ENCODE measurements at places on chromosomes 4 and X.

DNA sequence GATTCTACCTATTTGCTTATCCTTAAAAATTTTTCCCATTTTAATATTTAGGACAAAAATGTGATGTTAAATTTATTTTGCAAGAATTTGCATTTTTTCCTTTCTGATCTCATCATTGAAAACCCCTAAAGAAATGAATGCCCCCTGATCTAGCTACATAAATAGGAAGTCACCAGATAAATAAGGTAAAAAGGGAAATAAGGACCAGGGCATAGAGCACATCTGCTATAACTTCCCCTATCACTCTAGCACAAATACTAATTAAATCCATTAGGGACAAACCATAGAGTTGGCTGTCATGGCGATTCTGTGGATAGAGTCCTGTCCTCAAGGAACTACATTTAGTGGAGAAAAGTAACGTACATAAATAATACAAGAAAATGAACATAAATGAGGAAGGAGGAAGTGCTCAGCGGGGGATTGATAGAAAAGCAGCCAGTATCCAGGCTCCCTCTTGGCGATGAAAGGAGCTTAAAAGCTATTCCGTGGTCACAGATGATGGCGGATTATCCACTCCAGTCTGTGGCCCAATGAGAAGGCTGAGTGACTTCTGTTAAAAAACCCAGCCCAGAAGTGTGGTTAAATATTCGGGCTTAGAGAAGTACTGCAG, 76.9 kb upstream of the RPL34 start:
- peaks cover 2% of the 10 kb centered on the region for H3K27me3 ChIP-seq
- peaks cover 3% of the 10 kb centered on the region for H3K4me1 ChIP-seq
- no peak for DNase-seq
- H3K27ac ChIP-seq: no peak overlapping the region

DNA sequence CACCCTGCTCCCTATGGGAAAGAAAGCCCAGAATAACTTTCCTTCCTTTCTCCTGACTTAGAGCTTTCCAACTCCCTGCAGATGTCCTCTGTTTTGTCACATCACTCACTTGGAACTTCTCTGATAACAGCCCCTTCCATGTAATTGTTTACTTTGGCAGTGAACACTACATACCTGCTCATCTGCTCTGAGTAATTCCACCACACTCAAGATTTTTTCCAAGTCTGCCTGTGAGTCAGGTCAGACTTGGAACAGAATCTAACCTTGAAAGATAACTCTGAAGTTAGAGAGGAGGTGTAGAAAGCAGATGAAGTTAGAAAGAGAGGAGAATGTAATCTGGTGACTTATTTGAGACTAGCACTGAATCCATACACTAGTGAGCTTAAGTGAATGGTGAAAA, 7.4 kb downstream of the MAGEB10 start:
- H3K27me3 ChIP-seq: no peaks in the 10 kb centered on the region
- H3K4me3 ChIP-seq: no peak overlapping the region

DNA sequence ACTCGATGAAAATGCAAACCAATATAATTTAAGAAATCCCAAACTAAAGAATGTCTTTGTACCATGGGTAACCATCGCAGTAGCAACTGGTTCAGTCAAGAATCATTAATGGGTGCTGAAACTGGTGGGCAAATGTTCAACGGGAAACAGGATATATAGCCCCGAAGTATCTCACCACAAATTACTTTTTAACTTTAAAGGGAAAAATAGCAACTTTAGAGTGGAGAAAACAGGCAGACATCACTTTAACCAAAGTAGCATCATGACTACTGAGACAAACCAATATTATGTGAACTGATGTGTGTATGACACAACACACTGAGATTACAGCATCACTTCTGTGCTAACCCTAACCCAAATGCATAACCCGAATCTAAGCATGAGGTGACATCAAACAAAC, 33.8 kb upstream of the SLAIN2 start:
- H3K36me3 ChIP-seq: no peaks in the 10 kb centered on the region
- H3K27ac ChIP-seq: no peak overlapping the region
- no peak overlapping the region for H3K4me3 ChIP-seq
- DNase-seq: no peak

GRCh38 chr4:57119054-57119651, 9.0 kb upstream of the IGFBP7 start:
- peaks cover 12% of the 10 kb centered on the region for H3K27me3 ChIP-seq
- no peak overlapping the region for H3K27ac ChIP-seq
- no peak for DNase-seq
- H3K36me3 ChIP-seq: no peaks in the 10 kb centered on the region

- no peak for DNase-seq
- H3K27ac ChIP-seq: peak overlapping the region; percentile 96
- H3K4me1 ChIP-seq: peaks cover 26% of the 10 kb centered on the region
- no peaks in the 10 kb centered on the region for H3K27me3 ChIP-seq
Measured at GRCh38 chr4:74934016-74934831, 1.3 kb downstream of the PARM1 start.

GRCh38 chr4:48190839-48191238, 56.8 kb upstream of the TXK start:
- H3K4me1 ChIP-seq: peaks cover 24% of the 10 kb centered on the region
- H3K27me3 ChIP-seq: no peaks in the 10 kb centered on the region
- no peak overlapping the region for H3K4me3 ChIP-seq
- no peak for DNase-seq

DNA sequence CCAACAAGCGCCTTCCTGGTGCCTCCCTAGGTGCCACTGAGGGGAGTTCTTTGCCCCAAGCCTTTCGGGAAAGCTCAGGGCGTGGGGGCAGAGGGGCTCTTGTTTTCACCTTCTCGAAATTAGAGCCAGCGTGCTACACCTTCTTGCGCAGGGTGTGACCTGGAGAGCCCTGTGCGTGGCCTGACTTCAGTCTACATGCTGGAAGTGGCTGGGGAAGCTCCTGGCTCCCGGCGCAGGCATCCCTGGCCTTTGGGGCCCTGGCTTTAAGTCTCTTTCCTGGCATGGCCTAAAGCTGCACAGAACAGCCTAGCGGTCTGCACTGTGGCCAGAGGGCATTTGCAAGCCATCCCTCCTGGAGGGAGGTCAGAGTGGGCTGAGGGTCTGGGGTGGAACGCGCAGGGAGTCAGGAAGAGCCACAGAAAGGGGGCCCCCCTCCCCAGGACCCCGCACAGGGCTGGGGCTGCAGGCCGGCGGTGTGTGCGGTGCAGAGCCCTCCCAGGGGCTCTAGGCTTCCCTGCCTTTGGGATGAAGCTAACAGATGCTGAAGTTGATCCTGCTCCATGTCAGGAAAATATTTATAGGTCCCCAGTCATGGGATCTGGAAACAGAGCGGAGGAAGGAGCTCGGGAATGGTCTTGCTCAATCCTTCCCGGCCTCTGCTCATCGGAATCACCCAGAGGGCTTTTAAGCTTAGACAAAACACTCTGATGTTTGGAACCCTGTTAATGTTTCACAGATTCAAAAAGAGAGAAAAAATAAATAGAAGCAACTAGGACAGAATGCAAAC, 781 bp upstream of the SPON2 start:
- peaks cover 17% of the 10 kb centered on the region for H3K4me1 ChIP-seq
- no peaks in the 10 kb centered on the region for H3K36me3 ChIP-seq
- H3K27ac ChIP-seq: no peak overlapping the region
- no peak for DNase-seq

- DNase-seq: no peak
- no peak overlapping the region for H3K4me3 ChIP-seq
- H3K4me1 ChIP-seq: no peaks in the 10 kb centered on the region
- no peaks in the 10 kb centered on the region for H3K27me3 ChIP-seq
- H3K36me3 ChIP-seq: no peaks in the 10 kb centered on the region
Measured at GRCh38 chr4:69764311-69764710, 3.9 kb upstream of the SULT1B1 start.

- no peak overlapping the region for H3K27ac ChIP-seq
- DNase-seq: no peak
- H3K4me1 ChIP-seq: no peaks in the 10 kb centered on the region
- no peak overlapping the region for H3K4me3 ChIP-seq
- peaks cover 1% of the 10 kb centered on the region for H3K27me3 ChIP-seq
Measured at GRCh38 chr4:100843910-100844309, 326.1 kb upstream of the EMCN start.

DNA sequence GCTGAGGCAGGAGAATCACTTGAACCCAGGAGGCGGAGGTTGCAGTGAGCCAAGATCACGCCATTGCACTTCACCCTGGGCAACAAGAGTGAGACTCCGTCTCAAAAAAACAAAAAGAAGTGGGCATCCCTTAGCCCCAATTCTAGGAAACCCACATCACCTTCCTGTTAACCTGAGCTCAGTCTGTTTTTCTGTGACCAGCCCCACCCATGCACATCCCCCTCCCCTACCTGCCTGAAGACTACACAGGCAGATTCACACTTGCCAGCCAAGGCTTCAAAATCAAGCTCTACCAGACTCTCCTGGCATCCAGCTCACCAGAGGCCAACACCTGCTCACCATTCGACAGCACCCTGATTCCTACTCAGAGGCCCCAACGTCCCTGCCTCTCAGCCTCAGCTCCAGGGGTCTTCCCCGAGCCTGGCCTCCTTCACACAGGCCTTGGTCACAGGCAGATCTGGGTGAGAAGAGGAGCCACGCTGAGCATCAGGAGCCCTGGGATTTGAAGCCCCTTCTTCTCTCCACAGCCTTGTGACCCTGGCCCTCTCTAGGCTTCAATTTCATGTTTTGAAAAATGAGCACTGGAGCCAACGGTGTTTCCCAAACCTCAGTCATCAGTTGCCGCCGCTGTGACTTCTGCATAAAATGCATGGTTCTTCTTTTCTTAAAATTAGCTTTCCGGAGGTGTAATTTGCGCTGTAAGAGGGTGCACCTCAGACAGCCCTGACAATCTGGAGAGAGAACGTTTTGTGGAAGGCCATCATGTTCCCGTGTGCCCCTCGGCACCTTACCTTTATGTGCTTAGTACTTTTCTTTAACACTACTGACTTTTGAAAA, 47.3 kb downstream of the JAKMIP1 start:
- DNase-seq: no peak
- no peak overlapping the region for H3K27ac ChIP-seq
- no peaks in the 10 kb centered on the region for H3K36me3 ChIP-seq
- no peak overlapping the region for H3K4me3 ChIP-seq

GRCh38 chr4:68218044-68218443, 27.4 kb downstream of the TMPRSS11B start:
- no peak for DNase-seq
- peaks cover 3% of the 10 kb centered on the region for H3K27me3 ChIP-seq
- no peaks in the 10 kb centered on the region for H3K4me1 ChIP-seq
- H3K27ac ChIP-seq: no peak overlapping the region

GRCh38 chr4:38231626-38232025, 271.4 kb downstream of the PTTG2 start:
- DNase-seq: no peak
- H3K4me3 ChIP-seq: no peak overlapping the region
- peaks cover 3% of the 10 kb centered on the region for H3K4me1 ChIP-seq
- H3K27ac ChIP-seq: no peak overlapping the region
- peaks cover 9% of the 10 kb centered on the region for H3K27me3 ChIP-seq

DNA sequence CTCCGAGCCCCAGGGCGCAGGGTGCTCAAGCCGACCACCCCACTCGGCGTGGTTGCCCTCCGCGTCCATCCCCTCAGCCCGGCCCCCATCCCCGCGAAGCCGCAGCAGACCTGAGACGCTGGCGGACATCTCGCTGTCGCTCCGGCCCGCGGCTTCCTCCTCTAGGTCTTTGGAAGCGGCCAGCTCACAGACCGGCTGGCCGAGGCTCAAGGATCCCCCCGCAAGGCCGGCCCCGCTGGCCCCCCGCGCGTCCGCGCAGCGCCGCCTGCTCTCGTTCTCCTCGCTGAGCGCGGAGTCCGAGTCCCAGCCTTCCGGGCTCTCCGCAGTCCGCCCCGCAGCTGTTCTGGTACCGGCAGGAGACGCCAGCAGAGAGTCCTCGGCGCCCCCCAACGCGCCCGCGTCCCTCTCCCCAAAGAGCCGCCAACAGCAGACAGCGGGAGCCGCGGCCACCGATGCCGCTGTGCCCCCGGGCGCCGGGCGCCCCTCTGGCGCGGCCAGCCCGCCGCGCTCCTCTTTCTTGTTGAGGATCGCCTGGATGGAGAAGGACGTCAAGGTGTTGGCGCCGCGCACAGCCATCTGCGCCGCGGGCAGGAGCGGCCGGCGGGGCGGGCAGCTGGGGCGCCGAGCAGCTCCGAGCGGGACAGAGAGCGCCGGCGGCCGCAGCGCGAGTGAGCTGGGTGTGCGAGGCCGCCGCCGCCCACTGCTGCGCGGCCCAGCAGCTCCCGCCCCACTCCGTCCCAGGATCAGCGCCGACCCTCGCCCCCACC, at the start of gene NKX3-2:
TSS of gene NKX3-2 (minus strand) at position 670 of the 767 bp plus-strand sequence. CDS start at position 576, 94 bp downstream.
- peaks cover 2% of the 10 kb centered on the region for H3K36me3 ChIP-seq
- DNase-seq: peak; percentile 45
- peaks cover 20% of the 10 kb centered on the region for H3K4me1 ChIP-seq
- H3K4me3 ChIP-seq: peak within 1 kb of the TSS; percentile 79
- H3K27ac ChIP-seq: peak within 1 kb of the TSS; percentile 91
- peaks cover 23% of the 10 kb centered on the region for H3K27me3 ChIP-seq

DNA sequence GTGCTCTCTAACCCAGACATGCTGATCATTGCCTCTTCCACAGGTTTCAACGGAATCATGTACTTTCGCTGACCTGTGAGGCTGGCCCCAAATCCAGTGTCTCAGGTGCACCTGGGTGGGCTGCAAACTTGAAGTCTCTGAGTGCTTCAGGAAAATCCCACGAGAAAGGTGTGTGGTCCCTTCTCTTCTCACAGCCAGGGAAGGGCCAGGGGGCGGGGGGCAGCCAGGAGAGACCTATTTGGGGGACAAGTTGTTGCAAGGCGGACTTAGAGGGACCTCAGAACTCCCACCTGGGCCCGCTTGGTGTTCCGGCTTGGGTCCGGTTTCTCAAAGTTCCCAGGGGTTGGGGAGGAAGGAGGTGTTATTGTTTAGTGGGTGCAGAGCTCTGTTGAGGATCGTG, 80.0 kb downstream of the HMX1 start:
- DNase-seq: no peak
- no peaks in the 10 kb centered on the region for H3K4me1 ChIP-seq
- H3K4me3 ChIP-seq: no peak overlapping the region

- H3K36me3 ChIP-seq: no peaks in the 10 kb centered on the region
- H3K27me3 ChIP-seq: no peaks in the 10 kb centered on the region
- H3K27ac ChIP-seq: no peak overlapping the region
- no peaks in the 10 kb centered on the region for H3K4me1 ChIP-seq
Measured at GRCh38 chrX:41419082-41419481, 28.1 kb upstream of the NYX start.

DNA sequence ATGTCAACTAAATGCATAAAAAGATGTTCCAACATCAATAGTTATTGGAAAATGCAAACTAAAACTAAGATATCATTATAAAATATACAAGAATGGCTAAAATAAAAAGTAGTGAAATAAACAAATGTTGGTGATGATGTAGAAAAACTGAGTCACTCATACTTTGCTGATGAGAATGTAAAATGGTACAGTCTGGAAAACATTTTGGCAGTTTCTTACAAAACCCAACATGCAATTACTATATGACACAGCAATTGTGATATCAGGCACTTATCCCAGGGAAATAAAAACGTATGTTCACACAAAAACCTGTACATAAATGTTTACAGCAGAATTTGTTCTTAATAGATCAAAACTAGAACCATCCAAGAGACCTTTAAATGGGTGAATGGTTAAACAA, 182.6 kb downstream of the RTL9 start:
- DNase-seq: no peak
- H3K27ac ChIP-seq: no peak overlapping the region
- no peaks in the 10 kb centered on the region for H3K4me1 ChIP-seq

GRCh38 chrX:98379134-98379533, 1495.4 kb downstream of the RPA4 start:
- DNase-seq: no peak
- H3K36me3 ChIP-seq: no peaks in the 10 kb centered on the region
- H3K27ac ChIP-seq: no peak overlapping the region
- no peaks in the 10 kb centered on the region for H3K27me3 ChIP-seq

GRCh38 chrX:118347736-118348135, 1.8 kb downstream of the WDR44 start:
- H3K4me3 ChIP-seq: peak overlapping the region; percentile 100
- peak overlapping the region; percentile 98 for H3K27ac ChIP-seq
- no peaks in the 10 kb centered on the region for H3K27me3 ChIP-seq

Measured in memory B cell (primary cell).